Liver (tissue), 10 donors: ENCODE measurements at places on chromosomes 1 and 21. TPM values are rescaled to one million over a fixed set of nuclear protein-coding genes. Genes with fewer than 3 reads are reported as not detected.

Gene RAB25
- 1.0 TPM for total RNA-seq

- no peak overlapping the region for H3K4me3 ChIP-seq
- DNase-seq = no peak
- H3K4me1 ChIP-seq = no peaks in the 10 kb centered on the region
- H3K27ac ChIP-seq = no peak overlapping the region
- no peaks in the 10 kb centered on the region for H3K27me3 ChIP-seq
Observed at GRCh38 chr21:32515874-32516273, 69.4 kb downstream of the TCP10L start.

DNA sequence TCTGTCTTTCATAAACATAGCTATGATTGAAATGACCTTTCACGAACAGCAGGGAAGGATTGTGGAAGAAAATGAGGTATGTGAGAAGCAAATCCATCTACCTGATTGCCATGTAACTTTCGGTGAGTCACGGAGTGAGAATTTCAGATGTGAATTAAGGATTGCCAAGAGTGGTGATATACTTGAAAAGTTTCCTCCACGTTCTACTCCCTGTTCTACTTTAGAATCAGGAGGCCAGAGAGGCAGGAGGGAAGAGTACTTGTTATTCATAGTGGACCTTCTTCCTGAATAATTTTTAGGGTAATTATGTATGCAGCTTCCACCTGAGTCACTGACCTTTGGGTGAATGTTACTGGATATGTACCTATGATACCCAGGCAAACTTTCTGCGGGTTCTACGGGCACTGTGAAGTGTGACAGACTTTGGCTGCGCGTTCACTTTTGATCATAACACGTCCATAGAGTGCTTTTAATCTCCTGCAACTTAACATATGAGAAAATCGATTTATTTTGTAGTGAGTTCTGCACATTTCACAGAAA, 2.6 kb upstream of the KCNE1 start:
- peaks cover 1% of the 10 kb centered on the region for H3K4me1 ChIP-seq
- H3K27me3 ChIP-seq = no peaks in the 10 kb centered on the region
- DNase-seq = no peak
- no peak overlapping the region for H3K4me3 ChIP-seq
- H3K36me3 ChIP-seq = peaks cover 1% of the 10 kb centered on the region
- no peak overlapping the region for H3K27ac ChIP-seq

Gene MANEAL
- 1.0 TPM for total RNA-seq

GRCh38 chr1:241470361-241470760, 49.2 kb downstream of the FH start:
- no peaks in the 10 kb centered on the region for H3K4me1 ChIP-seq
- H3K27ac ChIP-seq = no peak overlapping the region
- no peak for DNase-seq
- H3K27me3 ChIP-seq = no peaks in the 10 kb centered on the region
- H3K36me3 ChIP-seq = no peaks in the 10 kb centered on the region

DNA sequence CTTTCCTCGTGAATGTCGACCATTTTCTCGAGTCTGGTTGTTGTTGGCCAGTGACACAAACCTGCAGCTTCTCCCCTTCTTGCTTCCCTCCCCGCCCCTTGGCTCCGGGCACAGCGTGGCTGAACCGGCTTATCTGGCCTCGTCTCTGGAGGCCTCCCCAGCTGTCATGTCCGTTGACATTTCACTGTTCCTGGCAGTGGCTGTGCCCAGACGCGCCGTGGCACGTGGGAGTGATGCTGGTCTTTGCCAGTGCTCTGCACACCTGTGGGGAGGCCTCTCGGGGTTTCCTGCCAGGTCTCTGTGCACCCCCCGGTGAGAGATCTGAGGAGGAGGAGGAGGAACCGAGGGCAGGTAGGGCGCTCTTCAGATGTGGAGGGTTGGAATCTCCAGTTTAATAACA, 23.7 kb downstream of the SKI start:
- no peaks in the 10 kb centered on the region for H3K36me3 ChIP-seq
- no peak overlapping the region for H3K4me3 ChIP-seq
- DNase-seq = no peak
- peak overlapping the region; percentile 65 for H3K27ac ChIP-seq

DNA sequence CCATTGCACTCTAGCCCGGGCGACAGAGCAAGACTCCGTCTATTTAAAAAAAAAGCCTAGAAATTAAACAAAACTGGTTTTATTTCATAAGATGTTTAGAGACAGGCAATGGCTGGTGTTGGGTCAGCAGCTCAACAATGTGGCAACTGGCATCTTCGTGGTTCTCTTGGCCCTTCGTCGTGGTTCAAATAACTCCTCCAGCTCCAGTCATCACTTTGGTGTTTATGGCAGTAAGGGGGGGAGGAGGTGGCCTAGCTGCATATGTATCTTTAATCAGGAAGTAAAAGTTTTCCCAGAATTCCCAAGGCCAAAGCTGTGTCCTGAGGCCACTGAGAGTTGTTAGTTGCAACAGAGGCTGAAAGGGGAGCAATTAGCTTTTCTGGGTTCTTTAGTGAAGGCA, 13.0 kb upstream of the LTN1 start:
- peaks cover 11% of the 10 kb centered on the region for H3K36me3 ChIP-seq
- H3K27ac ChIP-seq = no peak overlapping the region
- H3K4me1 ChIP-seq = no peaks in the 10 kb centered on the region
- no peaks in the 10 kb centered on the region for H3K27me3 ChIP-seq
- no peak overlapping the region for H3K4me3 ChIP-seq
- DNase-seq = no peak

Gene S100A3
- not detected for total RNA-seq

Gene FAM72A
- 10.8 TPM for total RNA-seq

GRCh38 chr1:221768444-221769066, 26.7 kb upstream of the DUSP10 start:
- no peak for DNase-seq
- no peaks in the 10 kb centered on the region for H3K27me3 ChIP-seq
- H3K36me3 ChIP-seq = no peaks in the 10 kb centered on the region
- H3K4me3 ChIP-seq = no peak overlapping the region

GRCh38 chr1:83970114-83970513, 28.8 kb downstream of the TTLL7 start:
- no peak overlapping the region for H3K27ac ChIP-seq
- no peak for DNase-seq
- no peaks in the 10 kb centered on the region for H3K27me3 ChIP-seq
- no peaks in the 10 kb centered on the region for H3K36me3 ChIP-seq

GRCh38 chr1:114040273-114041015, 61.2 kb downstream of the OLFML3 start:
- H3K27me3 ChIP-seq = no peaks in the 10 kb centered on the region
- no peak overlapping the region for H3K4me3 ChIP-seq
- DNase-seq = no peak
- no peaks in the 10 kb centered on the region for H3K36me3 ChIP-seq
- no peaks in the 10 kb centered on the region for H3K4me1 ChIP-seq

Gene CLCA2
- not detected for total RNA-seq

DNA sequence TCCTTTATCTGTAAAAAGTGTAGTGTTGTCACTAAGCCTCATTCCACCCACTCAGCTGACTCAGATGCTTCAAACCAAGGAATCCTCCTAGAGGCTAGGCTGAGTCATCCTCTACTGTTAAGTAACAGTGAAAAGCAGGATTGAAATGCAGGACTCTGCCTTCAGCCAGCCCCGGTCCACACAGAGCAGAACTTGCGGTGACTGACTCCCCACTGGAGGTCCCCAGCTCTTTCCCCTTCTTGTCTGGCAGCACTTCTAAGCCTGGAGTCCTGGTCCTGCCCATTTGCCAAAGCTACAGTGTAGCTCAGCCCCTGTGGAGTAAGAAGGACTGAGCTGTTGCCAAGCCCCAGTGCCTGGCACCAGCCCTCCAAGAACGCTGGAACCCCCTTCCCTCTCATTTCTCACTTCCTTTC, 1.7 kb downstream of the RAB7B start:
- no peak overlapping the region for H3K4me3 ChIP-seq
- no peak for DNase-seq
- no peaks in the 10 kb centered on the region for H3K27me3 ChIP-seq

GRCh38 chr1:189151361-189151760, 1326.3 kb downstream of the BRINP3 start:
- H3K27ac ChIP-seq = no peak overlapping the region
- peaks cover 2% of the 10 kb centered on the region for H3K36me3 ChIP-seq
- no peak overlapping the region for H3K4me3 ChIP-seq
- H3K4me1 ChIP-seq = no peaks in the 10 kb centered on the region
- H3K27me3 ChIP-seq = no peaks in the 10 kb centered on the region

DNA sequence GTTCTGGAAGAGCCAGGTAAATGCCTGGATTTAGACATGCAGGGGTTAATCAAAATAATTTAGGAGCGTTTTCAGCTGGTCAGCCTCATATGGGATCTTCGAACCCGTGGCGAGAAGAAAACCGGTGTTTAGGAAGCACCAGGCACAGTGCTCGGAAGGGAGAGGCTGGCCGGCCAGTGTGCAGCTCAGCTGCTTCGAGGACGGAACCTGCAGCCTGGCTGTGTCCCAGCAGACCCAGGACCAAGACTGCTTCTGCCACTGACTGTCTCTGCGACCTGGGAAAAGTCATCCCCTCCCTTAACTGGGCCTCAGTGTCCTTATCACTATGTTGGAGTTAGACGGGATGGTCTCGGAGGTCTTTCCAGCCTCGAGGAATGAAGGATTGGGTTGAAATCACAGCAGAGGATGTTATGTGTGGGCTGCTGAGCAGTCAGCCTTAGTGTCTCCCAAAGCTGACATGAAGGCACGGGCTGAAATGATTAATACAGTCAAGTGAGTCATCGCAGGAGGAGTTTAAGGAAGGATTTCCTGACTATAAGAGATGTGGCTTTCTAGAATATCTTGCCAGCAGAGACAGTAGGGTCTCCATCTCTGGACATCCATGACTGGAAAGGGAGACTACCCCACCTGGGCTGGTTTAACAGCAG, 20.8 kb downstream of the PPFIA4 start:
- no peaks in the 10 kb centered on the region for H3K27me3 ChIP-seq
- no peaks in the 10 kb centered on the region for H3K4me1 ChIP-seq
- no peak overlapping the region for H3K27ac ChIP-seq
- no peak for DNase-seq
- H3K36me3 ChIP-seq = no peaks in the 10 kb centered on the region
- no peak overlapping the region for H3K4me3 ChIP-seq

GRCh38 chr1:24102961-24103360, 9.0 kb downstream of the MYOM3 start:
- H3K36me3 ChIP-seq = no peaks in the 10 kb centered on the region
- no peaks in the 10 kb centered on the region for H3K4me1 ChIP-seq

Gene PROK1
- total RNA-seq = not detected

GRCh38 chr1:110746644-110747259, 72.0 kb upstream of the KCNA3 start:
- no peaks in the 10 kb centered on the region for H3K4me1 ChIP-seq
- peak; percentile 48 for DNase-seq
- H3K4me3 ChIP-seq = no peak overlapping the region
- no peaks in the 10 kb centered on the region for H3K36me3 ChIP-seq

Gene PWP2
- total RNA-seq = 8.4 TPM

Gene IL19
- total RNA-seq = not detected

GRCh38 chr1:11311816-11312755, 39.1 kb downstream of the UBIAD1 start:
- no peak for DNase-seq
- H3K4me3 ChIP-seq = no peak overlapping the region
- no peaks in the 10 kb centered on the region for H3K36me3 ChIP-seq
- no peaks in the 10 kb centered on the region for H3K4me1 ChIP-seq
